ENCODE measurements at places on chromosomes 12 and 14.

GRCh38 chr12:22722081-22722480, 97.1 kb downstream of the ETNK1 start:
- no peak for DNase-seq

- DNase-seq: no peak
Measured at GRCh38 chr12:113844495-113845210, 121.5 kb downstream of the RBM19 start.

DNA sequence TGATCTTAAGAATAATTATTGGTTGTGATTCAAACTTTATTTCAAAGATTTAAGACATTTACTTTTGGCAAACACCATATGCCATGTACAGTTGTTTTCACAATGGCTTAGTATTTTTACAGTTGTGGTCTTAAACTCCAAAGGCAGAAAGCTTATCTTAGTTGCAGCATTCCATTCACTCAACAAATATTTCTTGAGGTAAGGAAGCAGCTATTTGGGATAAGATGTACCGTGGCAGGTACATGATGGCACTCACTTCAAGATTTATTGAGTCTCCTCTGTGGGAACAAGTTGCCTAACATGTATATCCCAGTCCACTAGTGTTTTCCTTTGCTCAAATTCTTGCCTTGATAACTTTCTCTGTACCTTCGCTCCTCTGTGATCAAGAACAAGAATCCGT, 8.0 kb upstream of the MON2 start:
- no peak for DNase-seq

DNA sequence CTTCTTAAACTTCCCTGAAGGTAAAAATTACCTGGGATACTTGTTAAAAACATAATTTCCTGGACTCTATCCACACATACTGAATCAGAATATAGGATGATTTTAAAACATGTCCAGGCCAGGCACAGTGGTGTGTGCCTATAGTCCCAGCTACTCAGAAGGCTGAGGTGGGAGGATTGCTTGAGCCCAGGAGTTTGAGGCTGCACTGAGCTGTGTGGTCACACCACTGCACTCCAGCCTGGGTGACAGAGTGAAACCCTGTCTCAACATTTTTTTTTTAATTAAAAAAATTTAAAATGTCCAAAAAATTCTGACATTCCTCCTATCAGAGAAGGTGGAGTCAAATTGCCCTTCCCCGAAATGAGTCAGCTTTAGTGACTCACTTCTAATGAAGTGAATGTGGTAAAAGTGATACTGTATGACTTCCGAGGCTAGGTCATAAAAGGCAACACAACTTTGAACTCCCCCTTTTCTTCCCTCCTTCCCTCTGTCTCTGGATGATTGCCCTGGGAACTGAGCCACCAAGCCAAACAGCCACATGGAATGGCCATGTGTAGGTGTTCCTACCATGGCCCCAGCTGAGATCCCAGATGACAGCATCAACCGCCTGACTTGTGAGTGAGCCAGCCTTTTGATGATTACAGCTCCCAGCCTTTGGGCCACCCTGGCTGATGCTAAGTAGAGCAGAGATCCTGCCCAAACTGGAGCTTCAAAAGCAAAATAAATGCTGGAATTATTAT, 36.3 kb downstream of the LIMA1 start:
- DNase-seq: no peak

GRCh38 chr14:104383088-104383995, 196.2 kb upstream of the C14orf180 start:
- no peak for DNase-seq

DNA sequence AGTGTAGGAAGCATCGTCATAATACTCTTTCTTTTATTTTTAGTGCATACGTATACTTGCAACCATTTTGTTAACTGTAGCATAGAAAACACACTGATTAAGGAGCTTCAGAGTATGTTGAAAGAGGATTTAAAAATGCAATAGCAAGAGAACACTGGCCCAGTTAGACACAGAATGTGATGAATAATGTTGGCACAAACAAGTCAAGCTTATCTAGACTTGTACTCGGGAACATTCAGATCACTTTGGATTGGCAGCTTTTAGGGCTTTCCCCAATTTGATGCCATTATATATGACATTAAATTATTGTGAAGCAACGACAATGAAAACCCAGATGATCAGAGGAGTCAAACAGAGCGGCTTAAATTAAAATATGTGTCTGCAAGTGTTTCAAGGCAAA, 468.1 kb downstream of the PRKD1 start:
- DNase-seq: no peak

- DNase-seq: no peak
Measured at GRCh38 chr12:117985182-117985581, 16.4 kb upstream of the KSR2 start.

- no peak for DNase-seq
Measured at GRCh38 chr12:11661491-11662089, 12.1 kb downstream of the ETV6 start.

Measured in T-cell (primary cell).